ENCODE measurements at places on chromosomes 2 and 18.

- no peak for DNase-seq
Measured at GRCh38 chr18:63085611-63086010, 234.0 kb downstream of the BCL2 start.

DNA sequence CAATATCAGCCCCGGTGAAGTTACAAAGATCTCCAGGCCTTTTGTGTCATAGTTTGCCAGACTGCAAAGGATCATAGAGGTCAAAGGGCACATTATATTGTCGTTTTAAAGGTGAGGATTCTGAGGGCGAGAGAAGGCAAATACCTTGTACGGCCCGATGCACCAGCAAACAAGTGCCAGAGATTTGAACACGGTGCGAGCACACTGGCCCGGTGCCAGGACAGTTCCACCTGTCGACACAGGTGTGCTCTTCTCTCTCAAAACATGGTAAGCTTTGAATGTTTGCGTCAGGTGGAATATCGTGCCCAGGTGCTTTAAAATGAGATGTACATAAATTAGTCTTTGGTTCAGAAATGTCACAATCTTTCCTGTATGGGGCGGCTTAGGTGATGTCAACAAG lies 776.1 kb upstream of the ID2 start:
- no peak for DNase-seq

- DNase-seq = no peak
Measured at GRCh38 chr2:26598336-26598995, 42.7 kb downstream of the CIB4 start.

DNA sequence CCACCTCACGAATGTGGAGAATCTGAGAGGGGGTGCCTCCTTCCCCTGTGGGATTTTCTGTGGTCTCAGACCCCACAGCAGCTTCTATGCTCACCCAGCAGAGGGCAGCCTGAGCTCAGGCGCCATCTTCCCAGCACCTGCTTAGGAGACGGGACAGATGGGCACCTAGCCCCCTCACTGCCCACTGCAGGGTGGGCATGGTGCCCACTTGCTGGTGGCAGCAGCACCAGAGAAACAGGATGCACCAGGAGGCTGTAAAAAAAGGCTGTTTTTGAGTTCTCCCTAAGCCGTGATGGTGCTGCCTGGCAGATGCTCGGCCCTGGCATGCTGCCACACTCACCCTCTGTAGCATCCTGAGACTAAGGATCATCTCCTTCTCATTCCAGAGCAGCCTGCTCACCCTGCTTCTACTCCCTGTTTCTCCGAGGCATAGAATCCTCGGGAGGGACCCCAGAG lies 19.1 kb upstream of the SLC20A1 start:
- peak; percentile 43 for DNase-seq

- no peak for DNase-seq
Measured at GRCh38 chr2:98145070-98145469, 58.1 kb downstream of the VWA3B start.

DNA sequence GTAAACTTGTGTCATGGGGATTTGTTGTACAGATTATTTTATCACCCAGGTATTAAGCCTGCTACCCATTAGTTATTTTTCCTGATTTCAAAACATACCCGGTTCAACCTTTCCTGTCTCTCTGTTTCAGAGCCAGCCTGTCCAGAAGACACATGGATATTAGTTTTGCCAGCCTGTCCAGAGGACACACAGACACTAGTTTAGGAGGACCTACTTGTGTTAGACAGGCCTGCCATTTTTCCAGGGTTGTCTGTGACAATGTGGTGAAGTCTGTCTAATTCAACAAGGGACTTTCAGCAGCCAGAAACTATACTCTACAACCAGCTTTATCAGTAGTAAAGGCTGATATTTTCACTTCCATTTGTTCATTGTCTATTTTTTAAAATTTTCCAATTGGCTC lies 56.1 kb upstream of the DCC start:
- DNase-seq = no peak

DNA sequence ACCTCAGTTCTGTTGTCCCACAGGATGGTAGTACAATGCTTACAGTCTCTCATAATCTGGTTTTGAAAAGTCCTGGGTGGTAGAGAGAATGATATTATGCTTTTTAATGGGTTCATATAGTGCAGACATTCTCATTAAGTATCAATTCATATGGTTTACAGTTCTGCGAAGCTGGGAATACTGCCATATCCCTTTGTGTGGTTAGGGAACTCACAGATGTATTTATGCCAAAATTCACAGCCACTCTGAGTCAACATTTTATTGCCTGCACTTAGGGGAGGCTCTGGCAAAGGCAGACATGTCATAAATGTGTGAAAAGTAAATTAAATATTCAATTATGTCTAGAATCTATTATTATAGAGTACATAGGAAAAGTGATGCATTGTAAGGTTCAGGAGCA lies 808.2 kb downstream of the SUCLG1 start:
- no peak for DNase-seq

DNA sequence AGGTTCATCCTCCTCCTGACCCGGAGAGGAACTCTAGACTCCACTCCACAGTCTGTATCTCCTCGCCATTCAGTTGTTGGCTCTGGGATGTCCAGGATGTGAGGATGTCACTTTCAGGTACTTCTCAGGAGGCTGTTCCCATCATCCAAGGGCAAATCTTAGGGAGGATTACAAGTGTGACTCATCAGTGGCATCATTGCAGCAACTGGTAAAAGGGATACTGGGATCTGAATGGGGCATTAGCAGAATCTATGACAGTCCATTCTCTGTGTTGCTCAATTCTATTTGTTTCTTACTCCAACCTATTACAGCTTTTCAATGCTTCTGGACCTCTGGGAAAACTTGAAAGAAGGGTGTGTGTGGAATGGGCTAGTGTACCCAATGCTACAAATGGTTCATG lies 81.5 kb upstream of the FN1 start:
- DNase-seq = no peak

- no peak for DNase-seq
Measured at GRCh38 chr2:240946654-240947053, 40.5 kb downstream of the CROCC2 start.

DNA sequence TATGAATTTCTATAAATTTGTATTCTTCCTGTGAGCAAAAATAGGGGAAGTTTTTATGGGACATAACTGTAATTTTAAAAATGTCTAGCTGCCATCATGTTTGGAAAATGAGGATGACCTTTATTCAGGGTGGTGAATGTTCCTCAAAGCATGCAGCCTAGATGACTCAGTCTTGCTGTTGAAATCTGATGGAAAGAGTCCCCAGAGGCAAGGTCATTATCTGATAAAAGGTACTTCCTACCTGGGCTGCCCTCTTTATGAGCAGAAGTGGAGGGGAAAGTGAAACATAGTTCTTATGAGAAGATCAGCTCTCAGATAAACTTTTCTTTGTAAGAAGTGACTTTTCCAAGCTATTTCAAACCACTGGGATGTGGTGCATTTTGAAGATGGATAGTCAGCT lies 1144.7 kb upstream of the PIK3C3 start:
- no peak for DNase-seq

Measured in NCI-H1930 (cell line).